Activated CD4-positive, alpha-beta T cell treated with anti-CD3 and anti-CD28 coated beads, Interleukin-2, amount 10 ng/mL, durations not matched to agents 7 days and 5 days (primary cell): ENCODE measurements at places on chromosomes 3 and 15.

DNA sequence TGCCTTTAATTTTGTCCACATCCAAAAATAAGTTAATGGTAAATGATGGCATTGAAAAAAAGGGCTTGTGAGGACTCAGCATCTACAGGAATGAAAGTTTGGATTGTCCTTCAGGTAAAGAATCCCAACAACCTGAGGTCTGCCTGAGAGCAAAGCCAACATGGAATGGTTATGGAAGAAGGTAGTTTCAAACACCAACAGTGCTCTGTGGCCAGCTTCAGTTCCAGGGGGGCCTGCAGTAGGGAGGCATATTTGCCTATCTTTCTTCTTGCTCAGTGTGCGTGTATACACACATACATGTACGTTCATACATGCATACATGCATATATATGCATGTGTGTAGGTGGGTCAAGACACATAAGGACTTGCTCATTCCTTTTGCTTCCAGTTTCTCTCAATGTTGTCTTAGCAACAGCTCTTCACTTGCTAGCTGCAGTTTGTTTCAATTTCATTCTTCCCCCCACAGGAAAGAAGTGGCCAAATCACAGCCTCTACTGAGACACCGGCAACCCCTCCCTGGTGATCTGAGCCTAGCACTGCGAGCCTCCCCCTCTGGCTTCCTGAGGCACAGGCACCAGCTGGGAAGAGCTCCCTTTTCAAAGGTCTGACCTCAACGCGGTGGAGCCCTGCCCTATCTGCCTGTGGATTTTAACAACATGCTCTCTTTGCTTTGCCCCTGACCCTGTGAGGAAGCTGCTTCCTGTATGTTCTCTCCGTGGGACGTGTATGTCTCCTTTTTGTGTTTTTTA lies 146.2 kb downstream of the KLF13 start:
- peak; percentile 82 for DNase-seq

DNA sequence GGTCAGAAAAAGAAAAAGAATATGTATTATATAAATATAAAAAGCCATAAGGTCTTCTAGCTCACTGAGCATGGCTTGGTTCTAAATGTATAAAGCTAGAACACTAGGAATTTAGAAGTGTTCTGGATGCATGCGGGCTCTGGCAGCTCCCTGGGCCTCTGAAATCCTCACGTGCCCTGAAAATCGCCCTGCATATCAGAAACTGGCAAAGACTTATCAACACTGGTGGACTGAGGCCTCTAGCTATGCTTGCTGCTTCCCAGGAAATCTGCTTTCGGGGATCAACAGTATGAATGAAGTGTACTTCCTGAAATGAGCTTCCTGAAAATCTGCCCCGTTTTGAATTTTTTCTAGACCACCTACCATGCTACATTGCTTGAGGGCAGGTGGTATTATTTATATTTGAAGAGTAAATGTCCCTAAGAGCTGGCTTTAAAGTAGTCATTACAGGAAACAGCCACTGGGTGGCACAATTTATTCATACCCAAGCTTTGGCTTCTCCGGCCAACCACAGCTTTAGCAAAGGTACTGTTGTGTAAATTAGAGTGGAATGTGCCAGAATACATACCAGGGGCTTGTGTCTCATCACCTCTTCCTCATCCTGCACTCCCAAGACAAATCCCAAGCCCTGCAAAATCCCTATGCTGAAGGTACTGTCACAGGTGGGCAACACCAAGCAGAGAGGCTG lies 17.7 kb downstream of the CRTAP start:
- peak; percentile 58 for DNase-seq

- peak; percentile 28 for DNase-seq
These were observed 589 bp downstream of the NEIL1 start for GRCh38 chr15:75347222-75348033.

GRCh38 chr3:194343561-194343893 lies 7.6 kb downstream of the CPN2 start:
- DNase-seq: no peak

DNA sequence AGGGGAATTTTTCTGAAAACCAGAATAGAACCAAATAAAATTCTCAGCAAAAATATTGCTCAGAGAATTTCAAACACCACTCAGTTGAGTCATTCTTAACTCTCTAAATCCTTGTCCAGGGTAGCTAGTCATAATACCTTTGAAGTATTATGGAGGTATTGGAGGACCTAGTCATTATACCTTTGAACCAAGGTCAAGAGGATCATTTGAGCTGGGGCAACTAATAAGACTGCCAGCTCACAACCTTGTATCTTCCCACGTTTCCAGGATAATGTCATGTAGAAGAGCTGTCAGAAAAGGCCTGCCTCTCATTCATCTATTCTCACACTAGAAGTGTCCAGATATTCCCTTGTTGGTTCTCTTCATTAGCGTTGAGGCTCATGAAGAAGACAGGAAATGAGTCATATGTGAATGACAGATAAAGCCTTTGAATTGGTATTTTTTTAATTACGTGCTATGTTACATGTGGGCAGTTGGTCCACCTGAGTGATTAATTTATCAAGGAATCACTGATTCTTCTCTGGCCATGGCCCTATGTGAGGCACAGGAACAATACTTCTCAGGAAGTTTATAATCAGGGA lies 48.3 kb downstream of the TOPAZ1 start:
- DNase-seq: no peak

DNA sequence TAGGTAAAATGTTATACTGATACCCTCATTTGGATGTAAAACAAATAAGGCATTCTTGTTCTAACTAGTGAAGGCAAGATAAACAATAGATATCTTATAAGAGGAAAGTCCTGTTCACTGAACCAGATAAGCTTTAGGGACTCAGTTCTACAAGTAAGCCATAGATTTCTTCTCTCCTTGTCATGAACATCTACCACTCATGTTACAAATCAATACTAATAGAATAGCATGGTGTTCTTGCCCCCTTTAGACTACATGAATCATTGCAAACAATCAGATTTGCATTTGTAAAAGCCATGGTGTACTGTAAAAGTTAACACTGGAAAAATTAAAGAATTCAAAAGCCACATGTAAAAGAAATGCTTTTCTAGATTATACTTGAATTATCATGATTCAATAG lies 500.1 kb downstream of the NLGN1 start:
- no peak for DNase-seq

GRCh38 chr3:9397906-9398699 lies 688 bp downstream of the SETD5 start:
- peak; percentile 38 for DNase-seq

DNA sequence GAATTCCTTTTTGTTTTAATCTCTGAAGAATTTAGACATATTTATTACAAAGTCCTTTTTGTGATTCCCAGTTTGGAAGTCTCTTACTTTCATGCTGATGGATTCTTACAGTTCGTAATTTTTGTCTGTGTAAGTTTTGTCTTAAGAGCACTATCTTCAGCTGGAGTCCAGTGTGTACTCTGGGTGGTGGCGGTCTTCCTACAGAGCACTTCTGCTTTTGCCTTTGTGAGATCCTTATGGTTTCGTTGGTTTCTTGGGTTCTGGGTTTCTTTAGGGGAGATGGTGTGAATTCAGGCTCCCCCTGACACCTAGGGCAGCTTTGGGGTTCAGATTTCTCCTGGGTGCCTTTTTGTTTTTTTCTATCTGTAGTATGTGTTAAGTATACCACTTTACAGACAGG lies 45.3 kb downstream of the PLS1 start:
- DNase-seq: no peak

- no peak for DNase-seq
These were observed 37.7 kb upstream of the KLHL25 start for GRCh38 chr15:85832394-85832793.

- DNase-seq: no peak
These were observed 43.7 kb downstream of the STAG1 start for GRCh38 chr3:136708333-136708985.

DNA sequence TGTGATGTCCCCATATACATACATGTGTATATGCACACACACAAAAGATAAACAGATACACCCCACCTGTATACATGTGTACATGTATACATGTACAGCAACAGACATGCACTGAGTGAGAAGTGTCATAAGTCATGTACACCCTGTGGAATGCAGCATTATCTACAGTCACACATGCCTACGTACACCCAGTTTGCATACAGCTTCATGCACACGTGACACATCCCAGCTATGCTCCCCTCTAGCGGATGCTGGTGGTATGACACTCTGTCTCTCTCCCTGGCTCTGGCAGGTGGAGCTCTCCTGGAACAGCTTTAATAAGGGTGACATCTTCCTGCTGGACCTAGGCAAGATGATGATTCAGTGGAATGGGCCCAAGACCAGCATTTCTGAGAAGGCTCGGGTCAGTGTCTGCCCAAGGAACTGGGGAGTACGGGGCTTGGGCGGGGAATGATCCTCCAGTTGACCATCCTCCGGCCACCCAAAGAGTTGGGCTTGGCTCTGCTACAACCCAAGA lies 6.3 kb downstream of the VILL start:
- peak; percentile 87 for DNase-seq
